ENCODE measurements at places on chromosomes 3 and 15. TPM values are rescaled to one million over a fixed set of nuclear protein-coding genes. Genes with fewer than 3 reads are reported as not detected.

Gene PTH1R
- total RNA-seq = 1.00 TPM

Gene CYP19A1
- total RNA-seq = 0.12 TPM

Gene MRPS11
- 31.5 TPM for total RNA-seq

Gene VPS8
- 72.8 TPM for total RNA-seq

Gene GOLGA6L1
- not detected for total RNA-seq

Gene TMEM40
- not detected for total RNA-seq

Gene COL7A1
- total RNA-seq = 46.3 TPM

Gene GRAMD1C
- 7.6 TPM for total RNA-seq

Gene RYK
- 112 TPM for total RNA-seq

Gene SERINC4
- total RNA-seq = not detected

Gene GYG1
- 41.4 TPM for total RNA-seq

Gene ATP13A5
- total RNA-seq = not detected

Gene CCR3
- not detected for total RNA-seq

Gene CPNE9
- not detected for total RNA-seq

Gene LEKR1
- 1.3 TPM for total RNA-seq

Gene MSL2
- total RNA-seq = 11.1 TPM

Gene CATSPER2
- 2.1 TPM for total RNA-seq

Gene AHSG
- total RNA-seq = not detected
